ENCODE measurements at places on chromosomes 6 and 20.

DNA sequence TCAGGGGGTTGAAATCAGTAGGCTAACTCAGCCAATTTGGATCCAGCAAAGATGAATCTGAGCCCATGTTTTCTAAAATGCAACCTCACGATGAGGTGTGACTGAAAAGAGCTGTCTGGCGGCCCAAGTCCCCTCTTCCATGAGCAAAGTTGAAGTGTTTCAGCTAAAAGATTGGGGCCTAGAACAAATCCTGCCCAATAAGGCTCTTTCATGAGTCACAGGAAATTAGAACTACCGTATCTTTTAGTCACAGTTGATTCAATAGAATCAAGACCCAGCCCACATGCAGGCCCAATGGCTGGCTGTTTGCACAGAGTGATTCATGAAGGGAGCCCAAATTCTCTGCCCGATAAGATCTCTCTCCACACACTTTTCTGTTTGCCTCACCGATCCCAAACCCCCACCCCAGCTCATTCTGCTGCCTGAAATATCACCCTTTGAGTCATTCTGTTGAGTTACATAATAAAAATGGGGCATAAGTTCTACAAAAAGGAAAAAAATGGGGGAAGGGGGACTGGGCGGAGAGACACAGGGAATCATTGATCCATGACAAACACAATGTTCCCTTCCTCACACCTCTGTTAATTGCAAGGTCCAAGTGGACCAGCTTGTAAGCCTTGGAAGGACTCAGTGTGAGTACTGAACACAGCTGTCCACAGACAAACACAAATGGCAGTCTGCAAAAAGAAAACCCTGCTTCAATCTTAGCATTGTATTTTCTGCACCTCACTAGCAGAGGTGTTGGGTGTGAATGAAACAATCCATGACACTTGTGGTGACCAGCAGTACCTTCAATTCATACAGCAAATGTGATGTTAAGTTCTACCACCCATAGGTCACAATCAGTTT, 13.8 kb downstream of the FOXQ1 start:
- no peak for DNase-seq

DNA sequence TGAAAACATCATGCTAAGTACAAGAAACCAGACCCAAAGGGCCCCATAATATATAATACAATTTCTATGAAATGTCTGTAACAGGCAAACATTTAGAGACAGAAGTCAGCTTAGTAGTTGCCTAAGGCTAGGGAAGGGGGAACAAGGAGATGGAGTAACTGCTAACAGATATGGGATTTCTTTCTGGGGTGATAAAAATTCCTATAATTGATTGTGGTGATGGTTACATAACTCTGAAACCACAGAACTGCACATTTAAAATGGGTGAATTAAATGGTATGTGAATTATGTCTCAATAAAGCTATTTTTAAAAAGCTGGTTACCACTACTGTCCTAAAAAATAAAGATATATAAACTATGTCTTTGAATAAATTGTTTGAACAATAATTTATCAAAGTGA, 3.2 kb downstream of the CEP162 start:
- DNase-seq = no peak

- DNase-seq = no peak
Measured at GRCh38 chr6:6704103-6705060, 115.9 kb downstream of the LY86 start.

DNA sequence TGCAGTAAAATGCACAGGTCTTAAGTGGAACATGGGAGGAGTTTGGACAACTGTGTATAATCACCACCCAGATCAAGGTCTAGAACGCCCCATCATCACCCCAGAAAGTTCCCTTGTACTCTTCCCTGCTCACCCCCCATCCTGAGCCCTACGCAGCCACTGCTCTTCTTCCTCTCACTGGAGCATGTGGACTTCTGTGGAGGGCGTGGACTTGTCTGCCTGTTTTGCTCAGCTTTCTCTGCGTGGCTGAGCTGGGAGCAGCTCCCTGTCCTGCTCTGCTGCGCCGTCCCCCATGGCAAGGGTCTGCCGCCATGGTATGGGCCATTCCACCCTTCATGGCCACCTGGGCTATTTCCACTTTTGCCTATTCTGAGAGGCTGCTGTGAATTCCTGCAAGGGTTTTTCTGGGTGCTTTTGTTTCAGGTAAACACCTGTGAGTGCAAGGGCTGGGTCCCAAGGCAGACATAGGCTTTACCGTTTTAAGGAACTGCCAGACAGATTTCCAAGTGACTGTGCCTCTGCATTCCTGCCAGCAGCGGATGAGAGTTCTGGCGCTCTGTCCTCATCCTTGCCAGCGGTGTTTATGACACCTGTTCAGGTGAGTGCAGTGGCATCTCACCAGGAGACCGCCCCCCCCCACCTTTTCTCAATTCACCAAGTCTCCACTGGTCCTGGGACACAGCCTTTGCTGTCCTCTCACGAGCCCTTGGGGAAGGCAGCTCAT, 19.7 kb downstream of the PCK1 start:
- no peak for DNase-seq

- no peak for DNase-seq
Measured at GRCh38 chr6:151716526-151716932, 91.0 kb upstream of the ESR1 start.
